ENCODE measurements at places on chromosomes 5 and 9.

DNA sequence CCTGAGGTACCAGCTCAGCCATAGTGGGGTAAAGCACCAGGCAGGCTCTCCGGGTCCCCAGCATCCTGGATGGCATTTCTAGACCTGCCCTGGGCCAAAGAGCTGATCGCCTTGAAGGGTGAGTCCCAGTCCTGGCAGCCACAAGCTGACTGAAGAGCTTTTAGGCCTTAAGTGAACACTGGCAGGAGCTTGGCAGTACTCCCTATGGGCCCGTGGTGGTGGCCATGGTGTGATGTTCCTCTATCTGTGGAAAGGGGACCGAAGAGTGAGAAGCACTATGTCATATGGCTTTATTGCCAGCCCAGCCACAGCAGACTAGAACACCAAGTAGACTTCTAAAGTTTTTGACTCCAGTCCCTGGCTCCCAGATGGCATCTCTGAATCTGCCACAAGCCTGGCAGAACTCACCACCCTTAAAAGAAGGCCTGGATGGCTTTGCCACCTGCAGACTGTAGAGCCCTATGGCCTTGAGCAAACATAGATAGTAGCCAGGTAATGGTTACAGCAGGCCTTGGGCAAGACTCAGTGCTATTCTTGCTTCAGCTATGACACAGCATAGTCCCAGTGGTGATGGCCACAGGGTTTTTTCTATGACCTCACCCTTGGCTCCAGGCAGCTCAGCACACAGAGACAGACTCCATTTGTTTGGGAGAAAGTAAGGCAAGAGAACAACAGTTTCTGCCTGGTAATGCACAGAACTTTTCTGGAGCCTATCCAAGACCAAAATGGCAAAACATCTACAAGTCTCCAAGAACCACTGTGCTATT is 801.5 kb upstream of the DMAC1 start:
- no peak for DNase-seq

GRCh38 chr5:107868650-107869409 is 198.1 kb upstream of the EFNA5 start:
- DNase-seq = no peak

- no peak for DNase-seq
These were observed 316.6 kb downstream of the TLE1 start for GRCh38 chr9:81372628-81373191.

DNA sequence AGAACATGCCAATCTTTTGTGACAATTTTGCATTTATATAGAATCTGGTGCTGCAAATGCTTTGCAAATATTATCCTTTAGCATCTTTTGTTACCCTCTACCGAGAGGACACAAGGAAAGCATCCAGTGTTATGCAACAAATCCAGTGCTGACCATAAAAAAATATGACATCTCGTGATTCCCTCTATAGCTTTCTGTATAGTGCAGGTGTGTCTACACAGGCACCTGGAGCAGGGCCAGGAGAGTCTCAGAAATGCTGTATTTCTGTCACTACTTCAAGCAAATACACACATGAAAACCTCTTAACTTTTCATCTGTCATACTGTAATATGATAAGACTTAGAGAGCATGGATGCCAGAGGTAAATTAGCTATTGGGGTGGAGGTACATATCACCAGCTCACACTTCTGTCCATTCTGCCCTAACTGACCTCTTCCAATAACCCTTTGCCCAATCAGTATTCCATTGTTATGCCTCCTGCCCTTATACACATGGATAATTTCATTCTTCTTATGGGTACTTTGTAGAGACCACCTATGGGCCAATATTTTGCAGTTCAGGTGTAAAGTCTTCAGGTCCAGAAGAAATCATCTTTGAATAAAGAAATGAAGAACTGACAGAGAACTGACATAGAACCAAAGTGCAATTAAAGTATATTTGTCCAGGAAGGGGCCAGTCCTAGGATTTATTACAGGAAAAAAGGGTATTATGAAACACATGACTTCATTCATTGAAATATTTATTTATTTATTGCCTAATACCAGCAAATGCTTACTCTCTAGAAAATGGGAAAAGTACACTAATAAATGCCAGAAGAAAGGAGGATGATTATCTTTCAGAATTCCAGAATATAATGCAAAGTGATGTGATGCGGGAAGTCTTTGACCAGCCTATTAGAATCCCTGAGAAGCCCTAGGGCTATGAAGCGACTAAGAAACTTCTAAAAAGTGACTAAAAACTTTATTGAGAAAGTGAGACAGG is 106.5 kb downstream of the EPB41L4A start:
- DNase-seq = no peak

DNA sequence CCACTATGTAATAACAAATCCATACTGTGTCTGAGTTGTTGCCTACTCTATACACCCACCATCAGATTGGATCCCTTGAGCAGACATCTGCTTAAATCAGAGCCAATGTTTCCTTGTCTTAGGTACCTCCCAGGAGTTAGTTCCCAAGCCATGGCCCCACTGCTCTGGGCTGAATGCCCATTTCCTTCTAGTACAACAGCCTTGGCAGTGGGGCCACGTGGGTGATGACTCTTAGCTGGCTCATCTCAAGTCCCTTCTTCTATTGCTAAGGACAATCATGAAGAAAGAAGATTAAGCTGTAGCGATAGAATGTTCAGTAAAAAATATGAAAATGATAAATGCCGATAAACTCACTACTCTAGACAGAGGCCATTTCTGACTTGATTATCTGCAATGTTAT is 16.6 kb downstream of the PTGR1 start:
- DNase-seq = no peak

DNA sequence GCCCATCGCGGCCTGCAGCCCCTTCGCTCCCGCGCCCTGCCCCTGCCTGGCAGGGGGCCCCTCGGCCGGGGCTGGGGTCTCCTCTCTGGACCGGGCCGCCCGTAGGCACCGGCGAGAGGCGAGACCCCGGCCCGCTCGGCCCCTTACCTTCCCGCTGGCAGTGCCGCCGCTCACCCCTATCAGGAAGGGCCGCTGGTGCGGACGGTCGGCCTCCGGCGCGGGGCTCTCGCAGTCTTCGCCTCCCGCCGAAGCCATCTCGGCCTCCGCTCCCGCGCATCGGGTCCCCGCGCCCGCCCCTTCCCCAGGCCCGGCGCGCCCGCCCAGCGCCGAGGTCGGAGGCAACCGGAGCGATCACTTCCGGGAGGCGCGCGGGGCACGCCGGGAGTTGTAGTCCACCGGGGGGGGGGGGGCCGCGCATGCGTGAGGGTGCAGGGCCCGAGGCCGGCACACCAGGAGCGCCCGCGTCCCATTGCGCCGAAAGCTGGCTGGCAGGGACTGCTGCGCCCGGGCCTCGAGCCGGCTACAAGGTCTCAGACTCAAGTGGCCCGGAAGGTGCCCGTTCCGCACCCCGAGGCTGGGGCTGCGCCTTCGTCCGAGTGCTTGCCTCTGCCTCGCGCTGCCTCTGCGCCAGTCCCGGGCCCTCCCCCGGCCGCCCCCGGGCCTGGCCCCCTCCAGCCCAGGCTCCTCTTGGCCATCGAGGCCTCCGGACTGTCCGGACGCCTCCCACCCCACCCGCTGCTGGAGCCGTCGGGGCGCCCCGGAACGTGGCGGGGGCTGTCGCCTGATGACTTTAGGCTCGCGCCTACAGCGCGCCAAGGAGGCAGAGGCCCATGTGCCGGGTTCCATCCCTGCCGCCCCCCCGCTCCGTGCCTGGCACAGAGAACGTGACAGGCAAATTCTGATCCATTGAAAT is at the start of gene UCK1:
Gene UCK1, minus strand, starts transcription at position 344 of the 913 bp plus-strand sequence. Its CDS starts 89 bp downstream, at position 255.
- peak; percentile 93 for DNase-seq

- no peak for DNase-seq
These were observed 69.0 kb downstream of the GAPVD1 start for GRCh38 chr9:125330587-125330986.

GRCh38 chr5:170270293-170271069 is 27.1 kb downstream of the LCP2 start:
- no peak for DNase-seq

- no peak for DNase-seq
These were observed 66.2 kb upstream of the ADCY2 start for GRCh38 chr5:7329712-7330111.

GRCh38 chr5:115578657-115579056 is 23.6 kb downstream of the TICAM2 start:
- no peak for DNase-seq

DNA sequence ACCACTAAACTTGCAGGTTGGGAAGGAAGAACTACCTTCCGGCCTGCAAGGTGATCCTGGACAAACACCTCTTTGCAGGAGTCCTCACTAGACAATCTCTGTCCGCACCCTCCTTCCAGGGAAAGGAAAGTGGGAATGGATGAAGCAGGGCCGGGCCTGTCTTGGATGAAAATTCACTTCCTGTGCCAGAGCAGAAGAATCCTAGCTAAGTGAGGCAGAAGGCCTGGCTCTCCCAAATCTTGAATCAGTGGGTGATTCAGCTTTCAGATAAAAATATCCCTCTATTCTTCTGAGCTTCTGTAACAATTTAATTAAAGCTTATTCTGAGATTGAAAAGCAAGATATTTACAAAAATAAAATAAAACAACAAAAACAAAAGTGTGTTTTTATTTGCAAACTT is 281.9 kb upstream of the TLE4 start:
- no peak for DNase-seq

GRCh38 chr5:7816535-7816901 is 34.4 kb downstream of the CFAP90 start:
- DNase-seq = no peak

GRCh38 chr9:93049491-93049890 is 9.0 kb upstream of the SUSD3 start:
- no peak for DNase-seq

GRCh38 chr5:111259636-111260035 is 35.5 kb downstream of the CAMK4 start:
- DNase-seq = no peak

- no peak for DNase-seq
These were observed 265.6 kb downstream of the TLE1 start for GRCh38 chr9:81423589-81424326.

DNA sequence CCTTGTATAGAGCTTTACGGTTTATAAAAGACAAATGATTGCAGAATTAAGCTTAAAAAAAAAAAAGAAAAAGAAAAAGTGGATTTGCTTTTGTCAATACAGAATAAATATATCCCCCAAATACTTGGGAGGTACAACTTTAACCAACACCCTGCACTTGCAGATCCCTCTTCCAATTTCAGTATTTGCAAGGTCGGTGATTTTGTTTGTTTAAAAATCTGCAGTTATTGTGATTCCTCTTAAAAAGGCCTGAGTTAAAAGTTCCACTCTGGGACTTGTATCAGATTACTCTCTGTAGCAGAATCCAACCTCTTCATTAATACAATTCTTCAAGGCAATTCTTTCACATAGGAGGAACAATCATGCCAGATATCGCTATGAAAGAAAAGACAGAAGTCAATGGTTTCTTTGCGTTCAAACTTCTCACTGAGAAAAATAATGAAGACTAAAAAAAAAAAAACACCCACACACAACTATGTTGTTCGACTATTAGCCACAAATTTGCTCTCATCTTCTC is 400.9 kb downstream of the EBF1 start:
- no peak for DNase-seq

- no peak for DNase-seq
These were observed 115.3 kb downstream of the UNC13B start for GRCh38 chr9:35277171-35277520.

DNA sequence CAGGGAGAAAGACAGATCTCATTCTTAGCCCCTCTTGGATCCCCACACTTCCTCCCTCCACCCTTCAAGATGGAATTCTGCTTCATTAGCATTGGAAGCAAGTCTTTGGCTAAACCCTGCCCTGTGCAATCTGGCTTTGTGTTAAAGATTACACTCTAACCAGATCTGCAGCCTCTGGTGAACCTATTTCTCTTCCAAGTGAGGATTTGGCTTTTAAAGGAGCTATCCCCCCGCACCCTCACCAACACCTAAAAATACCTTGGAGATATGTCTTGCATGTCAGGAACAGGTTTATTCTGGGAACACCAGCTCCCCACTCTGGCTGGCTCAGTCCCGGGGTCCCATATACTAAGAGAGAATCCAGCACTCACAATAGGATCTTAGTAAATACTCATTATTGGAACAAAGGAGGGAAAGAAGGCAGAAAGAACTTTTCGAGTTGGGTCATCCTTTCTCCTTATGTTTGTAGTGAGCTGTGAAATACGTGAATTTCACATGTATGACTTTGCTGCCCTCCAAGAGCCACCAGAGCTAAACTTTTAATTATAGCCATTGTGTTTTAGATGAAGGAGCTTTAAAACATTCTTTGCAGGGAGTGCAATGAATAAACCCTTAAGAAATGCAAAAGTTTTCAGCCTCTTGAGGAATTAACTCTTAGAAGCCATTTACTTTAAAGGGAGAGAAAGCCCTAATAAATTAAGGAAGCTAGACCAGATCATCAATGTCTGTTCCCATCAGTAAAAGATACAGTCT is 53.7 kb upstream of the HRH2 start:
- DNase-seq = no peak

DNA sequence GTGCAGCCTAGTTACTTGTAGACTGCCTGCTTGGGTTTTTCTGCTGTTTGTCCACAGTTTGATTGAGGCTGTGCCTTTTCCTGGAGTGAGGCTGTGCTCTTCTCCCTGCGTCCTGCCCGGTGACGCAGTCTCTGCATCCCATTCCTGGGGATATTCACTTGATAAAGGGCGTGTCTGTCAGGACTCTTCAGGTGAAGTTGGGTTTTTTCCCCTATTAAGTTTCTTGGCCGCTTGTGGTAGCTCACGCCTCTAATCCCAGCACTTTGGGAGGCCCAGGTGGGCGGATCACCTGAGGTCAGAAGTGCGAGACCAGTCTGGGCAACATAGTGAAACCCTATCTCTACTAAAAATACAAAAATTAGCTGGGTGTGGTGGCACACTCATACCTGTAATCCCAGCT is 50.0 kb upstream of the SUSD3 start:
- DNase-seq = no peak

GRCh38 chr5:97022898-97023297 is 87.0 kb downstream of the LNPEP start:
- DNase-seq = no peak

GRCh38 chr9:112696461-112696860 is 21.5 kb downstream of the INIP start:
- DNase-seq = no peak

DNA sequence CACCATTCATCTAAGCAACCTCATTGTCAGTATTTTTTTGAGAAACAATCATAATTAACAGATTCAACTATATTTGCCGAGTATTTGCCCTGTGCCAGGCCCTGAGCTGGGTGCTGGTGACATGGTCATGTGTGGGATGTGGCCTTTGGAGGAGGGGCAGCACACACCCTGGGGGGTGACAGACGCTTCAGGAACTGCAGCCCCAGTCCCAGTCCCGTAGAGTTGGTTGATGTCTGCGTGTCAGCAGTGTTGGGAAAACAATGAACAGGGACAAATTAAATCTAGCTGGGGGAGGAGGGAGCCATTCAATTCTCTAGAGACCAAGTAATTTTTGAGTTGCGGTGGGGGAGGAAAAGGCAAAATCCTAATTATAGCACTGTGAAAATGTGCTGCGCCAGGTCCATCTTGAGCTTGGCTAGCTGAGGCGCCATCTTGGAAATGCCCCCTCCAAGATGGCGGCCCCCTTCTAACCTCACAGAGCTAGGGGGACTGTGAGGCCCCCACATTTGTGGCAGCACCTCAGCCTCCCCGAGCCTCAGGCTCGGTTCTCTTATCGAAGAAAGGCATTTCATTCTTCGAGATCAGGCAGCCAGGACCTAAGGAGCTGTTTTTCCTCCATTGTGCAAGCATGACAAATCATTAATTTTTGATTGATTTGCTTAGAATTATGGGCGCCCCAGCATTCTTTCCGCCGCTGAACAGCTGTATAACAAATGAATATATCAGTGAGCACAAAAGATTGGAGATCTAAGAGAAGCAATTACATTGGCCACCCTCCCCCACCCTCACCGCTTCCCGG is 87.8 kb downstream of the ZNF618 start:
- no peak for DNase-seq

GRCh38 chr5:158560170-158560569 is 539.5 kb downstream of the EBF1 start:
- DNase-seq = no peak

- DNase-seq = no peak
These were observed 55.7 kb downstream of the TSPAN17 start for GRCh38 chr5:176702671-176703641.
